Adrenal gland (tissue), 19 donors: ENCODE measurements at places on chromosomes 6 and 20.

- DNase-seq = no peak
Observed at GRCh38 chr20:62952373-62952967, at the start of gene SLC17A9. SLC17A9 (plus strand) TSS chr20:62952709; CDS start chr20:62952831, 122 bp downstream.

GRCh38 chr6:140017470-140017869, 643.0 kb upstream of the CITED2 start:
- DNase-seq = no peak

DNA sequence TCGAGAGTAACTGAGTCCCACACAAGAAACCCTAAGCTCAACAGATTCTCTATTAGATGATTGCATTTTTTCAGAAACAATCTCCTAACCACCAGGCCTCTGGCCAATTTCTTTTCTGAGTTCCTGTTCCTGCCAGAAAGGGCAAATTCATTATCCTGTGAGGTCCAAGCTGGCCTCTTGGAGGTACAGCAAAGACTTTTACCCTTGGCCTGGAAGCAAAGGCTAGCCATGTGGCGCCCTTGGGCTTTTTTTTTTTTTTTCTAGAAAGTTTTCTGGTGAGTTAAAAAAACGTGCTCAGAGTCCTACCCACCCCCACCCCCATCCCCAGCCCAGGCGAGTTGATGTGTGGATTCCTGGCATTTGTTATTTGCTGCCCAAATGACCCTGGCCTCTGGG, 59.0 kb upstream of the EEF1A1 start:
- peak; percentile 86 for DNase-seq

- DNase-seq = no peak
Observed at GRCh38 chr20:43731927-43732326, 5.1 kb upstream of the GTSF1L start.

GRCh38 chr6:36727505-36728021, 29.9 kb downstream of the RAB44 start:
- DNase-seq = no peak

DNA sequence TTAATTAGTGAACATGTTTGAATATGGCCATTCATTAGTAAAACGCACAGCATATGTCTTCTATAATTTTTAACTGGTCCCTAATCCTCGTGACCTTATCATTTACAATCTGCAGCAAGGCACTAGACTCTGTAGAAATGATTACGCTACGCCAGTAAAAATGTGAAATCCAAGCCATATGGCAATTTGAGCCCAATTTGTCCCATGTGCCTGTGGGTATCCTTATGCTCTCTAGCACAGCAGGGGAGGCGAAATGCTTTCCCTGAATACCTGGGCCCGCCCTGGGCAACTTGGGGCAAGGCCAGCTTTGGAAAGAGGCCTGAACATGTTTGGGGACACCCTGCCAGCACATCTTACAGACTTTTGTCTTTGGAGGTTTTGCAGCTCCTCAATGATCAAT, 122.7 kb upstream of the AGPAT4 start:
- no peak for DNase-seq

GRCh38 chr6:14386668-14387067, 269.1 kb downstream of the CD83 start:
- no peak for DNase-seq

DNA sequence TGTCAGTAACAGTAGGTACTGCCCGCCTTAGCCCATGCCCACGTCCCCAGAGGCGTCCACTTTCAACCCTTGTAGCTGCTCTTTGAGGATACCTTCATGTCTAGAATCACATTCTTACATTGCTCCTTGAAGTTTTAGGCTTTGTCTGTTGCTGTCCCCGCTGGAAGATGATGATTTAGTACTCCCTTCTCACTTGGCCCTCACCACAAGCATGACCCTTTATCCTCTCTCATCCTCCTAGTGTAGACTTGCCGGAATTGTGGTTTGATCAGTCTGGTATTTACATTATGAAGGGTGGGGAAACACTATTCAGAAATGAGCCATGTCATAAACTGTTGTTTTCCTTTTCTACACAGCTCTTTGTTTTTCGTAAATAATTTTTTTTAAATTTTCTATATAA, 87.4 kb downstream of the ARID1B start:
- no peak for DNase-seq

GRCh38 chr6:19552076-19552475, 285.1 kb upstream of the ID4 start:
- no peak for DNase-seq

GRCh38 chr20:44643596-44644229, 7.8 kb downstream of the ADA start:
- peak; percentile 76 for DNase-seq

- no peak for DNase-seq
Observed at GRCh38 chr6:165060720-165061119, 248.7 kb downstream of the C6orf118 start.

GRCh38 chr20:34571753-34572152, 13.2 kb downstream of the MAP1LC3A start:
- no peak for DNase-seq

DNA sequence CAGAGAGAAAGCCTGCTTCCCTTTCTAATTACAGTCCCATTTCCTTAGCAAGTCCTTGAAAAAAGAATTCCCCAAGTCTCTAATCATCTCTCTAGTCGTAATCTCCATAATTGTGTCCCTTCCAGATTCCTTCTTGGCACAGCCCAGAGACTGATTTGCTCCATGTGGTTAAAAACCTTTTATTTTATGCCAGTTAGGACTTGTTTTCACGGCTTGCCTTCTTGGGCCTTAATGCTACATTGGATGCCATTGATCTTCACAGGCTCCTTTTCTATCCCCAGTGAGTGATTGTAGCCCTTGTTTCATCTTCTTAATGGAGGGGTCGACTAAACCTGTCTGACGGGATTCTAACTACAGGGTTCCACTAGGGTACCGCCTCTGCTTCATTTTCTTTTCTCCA, 650.6 kb upstream of the ARID1B start:
- no peak for DNase-seq

DNA sequence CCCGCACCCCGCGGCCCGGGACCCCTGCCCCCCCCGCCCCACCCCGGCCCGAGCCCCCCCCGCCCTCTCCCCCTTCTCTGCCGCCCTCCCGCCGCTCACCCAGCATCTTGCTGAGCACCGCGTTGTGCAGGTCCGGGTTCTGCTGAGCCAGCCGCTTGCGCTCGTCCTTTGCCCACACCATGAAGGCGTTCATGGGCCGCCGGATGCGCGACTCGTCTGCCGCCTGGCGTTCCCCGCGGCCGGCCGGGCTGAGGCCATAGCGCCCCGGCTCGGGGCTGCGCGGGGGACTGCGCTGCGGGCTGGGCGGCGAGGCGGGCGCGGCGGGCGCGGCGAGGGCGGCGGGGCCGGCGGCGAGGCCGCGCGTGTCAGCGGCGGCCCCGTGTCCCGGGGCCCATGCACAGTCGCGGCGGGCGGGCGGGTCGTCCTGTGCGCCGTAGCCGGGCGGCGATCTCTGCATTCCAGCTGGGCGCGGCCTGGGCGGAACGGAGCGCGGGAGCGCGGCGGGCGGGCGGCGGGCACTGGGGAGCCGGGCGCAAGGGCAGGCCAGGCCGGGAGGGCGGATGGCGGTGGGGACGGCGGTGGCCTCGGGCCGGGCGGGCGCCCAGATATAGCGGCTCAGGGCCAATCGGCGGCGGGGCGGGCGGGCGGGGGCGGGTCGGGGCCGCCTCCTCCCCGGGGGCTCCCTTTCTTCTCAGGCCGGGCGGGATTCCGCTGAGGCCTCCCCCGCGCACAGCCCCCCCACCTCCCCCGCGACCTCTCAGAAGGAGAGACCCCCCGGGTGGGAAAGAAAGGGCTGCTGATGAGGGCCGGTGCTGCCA, at the start of gene SOX18:
TSS of gene SOX18 (minus strand) at position 580 of the 818 bp plus-strand sequence. CDS start at position 457, 123 bp downstream.
- DNase-seq = no peak
